Astrocyte (in vitro differentiated cells and primary cell): ENCODE measurements at places on chromosomes 2 and 18. TPM values are rescaled to one million over a fixed set of nuclear protein-coding genes. Genes with fewer than 3 reads are reported as not detected.

Gene ZNF385B
- total RNA-seq = 0.27 TPM in 1 of 2 replicates, not detected in the other

DNA sequence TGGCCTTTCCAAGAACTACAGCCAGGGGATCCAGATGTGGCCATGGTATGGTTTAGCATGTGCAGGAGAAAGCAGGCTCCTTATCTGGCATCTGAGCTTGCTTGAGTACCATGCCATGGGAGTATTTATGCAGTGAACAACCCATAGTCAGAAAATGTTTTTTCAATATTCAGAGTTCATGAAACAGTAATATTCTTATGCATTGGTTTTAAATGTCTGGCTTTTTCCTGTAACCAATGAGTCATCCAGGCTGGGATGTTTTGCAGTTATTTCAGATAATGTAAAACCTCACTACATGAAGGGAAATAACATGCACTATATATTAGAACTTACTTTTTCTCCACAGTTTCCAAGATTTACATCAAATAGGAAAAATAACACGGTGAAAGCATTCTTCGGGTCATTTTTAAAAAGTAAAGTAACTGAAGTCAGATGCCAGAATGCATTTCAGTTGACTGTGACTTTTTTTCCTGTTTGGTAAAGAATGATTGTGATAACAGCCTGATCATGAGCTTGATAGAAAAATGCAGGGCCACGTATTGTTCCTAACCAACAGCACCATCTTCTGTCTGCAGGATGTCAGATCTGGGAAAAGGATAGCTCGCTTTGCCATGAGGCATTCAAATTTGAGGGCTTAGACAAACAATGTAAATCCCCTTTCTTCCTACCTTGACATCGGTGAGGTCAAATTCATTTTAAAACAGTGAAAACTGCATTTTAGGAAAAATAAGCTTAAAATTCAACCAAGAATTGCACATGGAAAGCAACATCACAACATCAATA lies 152.8 kb downstream of the DSC3 start:
- DNase-seq = peak; percentile 4

GRCh38 chr2:54048117-54048785 lies 67.2 kb upstream of the ACYP2 start:
- no peak for DNase-seq

Gene MOCOS
- 1.4 and 1.9 TPM in 2 replicates for total RNA-seq

Gene IL1R1
- total RNA-seq = 6.9 and 7.5 TPM in 2 replicates

GRCh38 chr2:239462671-239463506 lies 62.1 kb upstream of the HDAC4 start:
- DNase-seq = no peak

Gene FBLN7
- not detected in 2 replicates for total RNA-seq
